CD4-positive, alpha-beta T cell (primary cell): ENCODE measurements at places on chromosomes 5 and 9.

- DNase-seq, result no peak
Measured at GRCh38 chr5:172502969-172503368, 48.6 kb upstream of the SH3PXD2B start.

DNA sequence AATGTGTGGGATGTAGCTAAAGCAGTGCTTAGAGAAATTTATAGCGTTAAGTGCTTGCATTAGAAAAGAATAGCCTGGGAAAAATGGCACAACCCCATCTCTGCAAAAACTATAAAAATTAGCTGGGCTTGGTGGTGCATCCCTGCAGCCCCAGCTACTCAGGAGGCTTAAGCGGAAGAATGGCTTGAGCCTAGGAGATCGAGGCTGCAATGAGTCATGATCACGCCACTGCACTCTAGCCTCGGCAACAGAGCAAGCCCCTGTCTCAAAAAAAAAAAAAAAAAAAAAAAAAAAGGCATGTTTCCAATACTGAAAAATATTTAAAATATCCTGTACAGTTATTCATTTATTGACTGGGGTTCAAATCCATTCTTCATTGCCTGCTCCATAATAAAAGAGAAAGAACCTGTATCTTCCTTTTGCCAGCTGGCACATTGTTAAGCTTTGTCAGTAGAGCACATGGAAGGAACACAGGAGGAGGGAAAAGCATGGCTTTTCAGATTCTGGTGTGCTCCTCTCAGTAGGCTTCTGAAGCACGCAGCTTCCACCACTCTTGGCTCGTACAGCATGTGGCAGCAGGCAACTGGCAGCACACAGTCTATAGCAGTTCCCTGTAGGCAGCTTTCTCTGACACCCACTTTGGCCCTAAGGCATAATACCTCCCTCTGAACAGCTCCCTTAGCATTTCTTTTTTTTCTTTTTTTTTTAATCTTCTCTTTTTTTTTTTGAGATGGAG, 73.5 kb downstream of the TRIM36 start:
- DNase-seq, result no peak

DNA sequence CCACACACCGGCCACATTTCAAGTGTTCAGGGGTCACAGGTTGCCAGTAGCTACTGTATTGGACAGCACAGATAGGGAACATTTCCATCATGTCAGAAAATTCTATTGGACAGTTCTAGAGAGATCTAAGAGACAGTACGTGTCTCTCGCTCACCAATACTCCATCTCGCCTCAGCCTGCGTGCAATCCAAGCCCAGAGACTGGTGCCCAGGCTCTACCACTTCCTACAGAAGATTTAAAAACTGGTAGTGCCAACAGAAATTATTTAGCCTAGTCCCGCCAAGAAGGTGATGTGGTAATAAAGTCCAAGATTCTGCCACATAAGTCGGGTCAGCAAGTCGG, 390 bp upstream of the SNX2 start:
- DNase-seq, result no peak

GRCh38 chr9:3028535-3028934, 184.6 kb upstream of the PUM3 start:
- no peak for DNase-seq

DNA sequence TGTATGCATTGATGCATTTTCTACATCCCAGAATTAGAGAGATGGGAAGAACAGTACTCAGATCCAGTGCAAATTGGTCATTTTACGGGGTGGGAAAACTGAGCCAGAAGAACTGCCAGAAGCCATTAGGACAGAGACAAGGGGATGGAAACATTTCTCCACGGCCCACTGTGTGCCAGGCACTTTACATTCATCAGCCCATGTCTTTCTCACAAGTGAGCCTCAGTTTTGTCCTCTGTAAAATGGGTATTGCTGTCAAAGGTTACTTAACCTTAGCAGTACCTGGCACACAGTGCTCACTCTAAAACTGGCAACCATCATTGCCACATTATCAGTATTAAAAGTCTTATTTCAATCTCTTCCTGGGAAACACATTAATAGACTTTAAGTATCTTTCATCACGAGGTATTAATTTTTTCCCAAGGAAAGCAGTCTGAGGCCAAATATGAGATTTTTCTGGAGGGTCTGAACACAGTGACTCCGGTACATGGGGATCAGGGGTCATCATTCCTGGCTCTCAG, 5.2 kb downstream of the DUSP1 start:
- no peak for DNase-seq

- no peak for DNase-seq
Measured at GRCh38 chr9:72990397-72991182, 37.7 kb upstream of the ALDH1A1 start.

DNA sequence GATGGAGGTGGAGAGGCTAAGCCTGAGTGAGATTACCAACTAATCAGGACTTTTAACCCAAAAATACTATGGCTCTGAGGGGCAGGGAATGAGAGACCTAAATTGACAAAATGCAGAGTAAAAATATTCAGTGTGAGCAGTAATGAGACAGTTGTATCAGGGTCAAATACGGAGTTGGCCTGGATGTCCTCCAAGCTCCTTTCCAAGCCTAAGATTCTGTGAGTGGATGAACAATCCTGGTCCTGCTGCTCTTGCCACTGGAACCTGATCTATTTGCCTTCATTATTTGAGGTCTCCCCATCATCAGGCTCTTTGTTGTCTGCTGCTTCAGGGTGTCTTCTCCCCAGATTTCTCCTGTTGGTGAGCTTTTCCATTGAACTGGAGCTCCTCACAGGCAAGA, 1.1 kb downstream of the PDCD1LG2 start:
- no peak for DNase-seq

GRCh38 chr9:8822667-8823025, 1023.1 kb upstream of the DMAC1 start:
- no peak for DNase-seq

GRCh38 chr9:98829766-98830165, 22.3 kb downstream of the GALNT12 start:
- DNase-seq, result no peak

GRCh38 chr5:100790951-100791350, 112.1 kb downstream of the ST8SIA4 start:
- no peak for DNase-seq

- DNase-seq, result no peak
Measured at GRCh38 chr5:113693701-113694100, 180.2 kb downstream of the YTHDC2 start.

DNA sequence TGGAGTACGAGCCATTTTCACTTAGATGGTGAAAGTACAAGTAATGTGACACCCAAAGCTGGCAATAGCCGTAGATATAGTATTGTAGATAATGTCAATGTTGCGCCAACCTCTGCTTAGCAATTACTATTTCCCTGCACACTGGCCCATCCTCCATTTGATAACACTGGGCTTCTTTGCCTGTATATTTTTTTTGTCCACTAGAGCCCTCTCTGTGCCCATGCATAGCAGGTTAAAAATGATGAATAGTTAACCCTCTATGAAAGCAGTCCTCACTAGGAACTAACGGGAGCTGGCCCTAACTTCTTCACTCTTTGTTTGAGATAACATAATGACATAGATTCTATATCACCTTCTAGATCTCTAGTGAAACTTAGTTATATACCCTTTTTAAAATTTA, 416.8 kb downstream of the TUSC1 start:
- DNase-seq, result no peak

- DNase-seq, result no peak
Measured at GRCh38 chr9:135680056-135680455, 16.9 kb downstream of the LCN9 start.

- DNase-seq, result no peak
Measured at GRCh38 chr5:132056610-132057497, 3.6 kb upstream of the IL3 start.

- DNase-seq, result no peak
Measured at GRCh38 chr5:134146651-134147518, 29.9 kb downstream of the SKP1 start.

DNA sequence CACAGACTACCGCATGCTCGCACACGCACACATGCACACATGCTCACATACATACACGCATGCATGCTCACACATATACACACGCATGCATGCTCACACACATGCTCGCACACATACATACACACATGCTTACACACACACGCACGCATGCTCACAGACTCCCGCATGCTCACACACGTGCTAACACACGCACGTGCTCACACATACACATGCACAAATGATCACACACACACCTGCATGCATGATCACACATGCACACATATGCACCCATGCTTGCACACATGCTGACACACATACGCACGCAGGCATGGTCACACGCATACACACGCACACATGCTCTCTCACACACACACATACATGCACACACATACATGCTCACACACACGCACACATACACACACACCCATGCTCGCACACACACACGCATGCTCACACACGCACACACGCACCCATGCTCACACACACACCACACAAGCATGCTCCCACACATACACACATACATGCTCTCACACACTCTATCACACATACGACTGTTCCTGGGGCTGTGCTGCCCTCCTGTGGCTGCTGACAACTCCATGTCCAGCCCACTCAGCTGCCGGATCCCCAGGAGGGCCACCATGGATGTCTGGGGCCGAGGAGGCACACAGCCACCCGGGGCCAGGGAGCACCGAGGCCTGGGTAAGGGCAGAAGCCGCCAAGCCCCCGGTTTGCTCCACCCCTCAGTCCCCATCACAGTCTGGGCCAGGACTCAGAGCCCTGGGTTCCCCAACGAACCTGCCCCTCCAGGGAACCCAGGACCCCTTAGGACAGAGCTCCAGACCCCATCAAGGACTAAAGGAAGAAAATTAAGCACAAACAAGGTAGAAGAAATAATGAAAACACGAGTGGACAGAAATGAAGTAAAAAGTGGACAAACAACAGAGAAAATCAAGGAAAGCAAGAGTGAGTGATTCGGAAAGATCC, 31.4 kb upstream of the EGFL7 start:
- DNase-seq, result peak; percentile 80

DNA sequence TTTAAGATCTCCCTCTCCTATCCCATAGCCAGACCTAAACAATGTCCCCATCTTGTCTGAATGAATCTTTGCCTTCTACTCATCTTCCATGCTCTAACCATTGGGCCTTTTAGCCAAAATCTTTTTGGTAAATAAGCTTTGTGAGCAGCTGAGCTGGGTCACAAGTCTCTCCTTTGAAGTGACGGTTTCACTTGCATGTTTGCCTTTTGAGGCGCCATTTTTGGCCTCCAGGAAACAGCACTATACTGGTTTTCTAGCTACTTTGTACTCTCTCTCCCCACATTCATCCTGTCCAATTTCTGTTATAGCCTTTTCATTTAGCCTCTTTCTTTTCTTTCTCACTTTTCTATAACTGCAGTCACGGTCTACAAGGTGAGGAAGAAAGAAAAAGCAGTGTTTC, 195.5 kb upstream of the C9orf72 start:
- DNase-seq, result no peak

GRCh38 chr5:119071561-119071995, 691 bp downstream of the DMXL1 start:
- DNase-seq, result no peak

- no peak for DNase-seq
Measured at GRCh38 chr5:19940192-19940591, 47.8 kb downstream of the CDH18 start.

GRCh38 chr5:122401976-122402725, 90.1 kb downstream of the SNCAIP start:
- no peak for DNase-seq

DNA sequence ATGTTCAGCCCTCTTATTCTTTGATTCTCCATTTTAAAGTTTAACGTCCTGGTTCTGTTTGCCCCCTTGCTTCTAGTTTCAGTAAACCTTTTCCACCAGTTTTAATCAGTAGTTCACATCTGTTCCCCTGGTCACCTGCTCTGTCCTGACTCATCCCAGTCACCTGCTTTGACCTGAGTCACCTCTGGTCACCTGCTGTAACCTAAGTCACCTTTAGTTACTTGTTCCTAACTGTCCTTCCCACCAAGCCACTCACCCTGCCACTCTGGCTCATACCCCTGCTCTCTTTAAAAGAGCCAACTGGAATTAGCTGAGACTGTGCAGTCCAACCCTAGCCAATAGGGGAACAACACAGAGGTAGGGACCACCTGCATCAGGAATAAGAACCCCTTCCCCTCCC, 43.0 kb downstream of the SEMA6A start:
- no peak for DNase-seq

DNA sequence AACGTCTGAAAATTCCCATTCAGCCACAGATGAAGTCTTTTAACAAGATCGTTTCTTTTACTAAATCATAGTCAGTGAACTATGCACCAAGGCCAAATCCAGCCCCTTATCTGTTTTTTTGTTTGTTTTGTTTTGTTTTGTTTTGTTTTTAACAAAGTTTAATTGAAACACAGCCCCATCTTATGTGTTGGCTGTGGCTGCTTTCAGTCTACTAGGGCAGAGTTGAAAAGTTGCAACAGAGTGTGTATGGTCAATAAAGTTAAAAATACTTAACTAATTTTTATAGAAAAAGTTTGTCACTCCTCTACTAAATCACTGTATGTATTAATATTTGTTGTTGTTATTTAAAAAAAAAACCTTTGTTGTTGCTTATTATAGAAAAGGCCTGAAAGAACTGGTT, 137.1 kb downstream of the CAAP1 start:
- DNase-seq, result no peak

- DNase-seq, result no peak
Measured at GRCh38 chr5:39465097-39465496, 40.3 kb upstream of the DAB2 start.

DNA sequence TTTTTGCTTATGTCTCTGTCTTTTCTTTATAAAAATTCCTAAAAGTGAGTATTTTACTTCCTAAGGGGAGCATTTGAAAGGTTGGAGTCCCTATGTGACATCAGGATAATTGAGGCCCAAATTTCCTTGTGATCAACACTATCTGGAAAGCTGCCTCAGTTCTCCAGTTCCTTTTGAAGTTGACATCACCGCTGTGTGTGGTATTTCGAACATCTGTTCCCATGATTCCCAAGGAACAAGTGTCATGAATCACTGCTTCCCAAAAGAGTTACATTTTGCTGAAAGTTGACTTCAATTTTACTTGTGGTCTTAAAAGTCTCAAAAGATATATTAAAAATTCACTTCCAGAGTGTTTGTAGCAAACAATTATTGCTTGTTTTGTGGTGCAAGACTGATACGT, 452.1 kb upstream of the RGMB start:
- no peak for DNase-seq

DNA sequence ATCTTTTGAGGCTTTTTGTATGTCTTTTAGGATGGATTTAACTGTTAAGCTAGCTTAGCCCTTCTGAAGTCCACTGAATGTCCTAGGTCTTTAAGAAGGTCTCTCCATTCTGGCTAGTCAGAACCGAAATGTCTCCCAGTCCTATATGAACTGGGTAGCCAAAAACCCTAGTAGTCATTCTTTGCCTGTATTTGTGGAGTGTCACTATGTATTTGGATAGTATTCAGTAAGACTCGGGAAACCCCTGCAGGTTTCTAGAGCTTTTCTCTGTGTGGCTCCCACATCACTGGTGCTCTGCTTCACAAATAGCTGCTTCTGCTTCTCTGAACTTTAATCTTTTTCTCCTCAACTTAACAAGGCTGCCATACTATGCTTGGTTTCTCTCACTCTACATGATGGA, 68.0 kb downstream of the RIC1 start:
- no peak for DNase-seq
